ENCODE measurements at places on chromosomes 4 and X. TPM values are rescaled to one million over a fixed set of nuclear protein-coding genes. Genes with fewer than 3 reads are reported as not detected.

DNA sequence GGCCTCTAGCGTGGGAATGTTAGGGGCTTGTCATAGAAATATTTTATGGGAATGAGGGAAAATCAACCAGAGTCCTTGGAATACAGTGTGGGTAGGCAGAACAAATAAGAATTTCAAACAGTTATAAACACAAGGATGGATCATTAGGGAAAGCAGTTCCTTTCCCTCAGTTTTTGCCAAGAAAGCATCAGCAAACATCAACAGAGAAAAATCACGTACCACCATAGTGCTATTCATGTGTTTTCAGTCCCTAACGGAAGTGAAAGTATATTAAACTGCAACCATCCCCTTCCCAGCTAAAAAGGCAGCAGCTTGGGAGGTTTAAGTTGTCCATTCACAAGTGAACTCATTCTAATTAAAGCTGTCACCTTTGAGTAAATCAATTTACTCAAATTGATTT lies 334.4 kb upstream of the PCDH18 start:
- no peaks in the 10 kb centered on the region for H3K27me3 ChIP-seq
- no peak overlapping the region for H3K27ac ChIP-seq
- no peaks in the 10 kb centered on the region for H3K36me3 ChIP-seq
- no peak overlapping the region for H3K4me3 ChIP-seq

Gene MTNR1A
- total RNA-seq: not detected

Gene TMEM156
- total RNA-seq: 17.6 TPM

- H3K4me3 ChIP-seq: no peak overlapping the region
- no peak for DNase-seq
- H3K36me3 ChIP-seq: no peaks in the 10 kb centered on the region
- H3K27me3 ChIP-seq: no peaks in the 10 kb centered on the region
Measured at GRCh38 chr4:8704632-8705031, 112.1 kb downstream of the CPZ start.

GRCh38 chrX:118249146-118249545 lies 96.8 kb upstream of the WDR44 start:
- H3K27me3 ChIP-seq: no peaks in the 10 kb centered on the region
- H3K36me3 ChIP-seq: no peaks in the 10 kb centered on the region
- H3K4me3 ChIP-seq: no peak overlapping the region
- no peak overlapping the region for H3K27ac ChIP-seq

GRCh38 chr4:146302822-146303221 lies 88.5 kb downstream of the REELD1 start:
- no peak overlapping the region for H3K27ac ChIP-seq
- no peak for DNase-seq
- peaks cover 4% of the 10 kb centered on the region for H3K36me3 ChIP-seq
- H3K4me1 ChIP-seq: no peaks in the 10 kb centered on the region
- H3K27me3 ChIP-seq: no peaks in the 10 kb centered on the region

Gene ACE2
- not detected for total RNA-seq

Gene HMX1
- total RNA-seq: not detected

Gene TLR1
- 0.67 TPM for total RNA-seq

DNA sequence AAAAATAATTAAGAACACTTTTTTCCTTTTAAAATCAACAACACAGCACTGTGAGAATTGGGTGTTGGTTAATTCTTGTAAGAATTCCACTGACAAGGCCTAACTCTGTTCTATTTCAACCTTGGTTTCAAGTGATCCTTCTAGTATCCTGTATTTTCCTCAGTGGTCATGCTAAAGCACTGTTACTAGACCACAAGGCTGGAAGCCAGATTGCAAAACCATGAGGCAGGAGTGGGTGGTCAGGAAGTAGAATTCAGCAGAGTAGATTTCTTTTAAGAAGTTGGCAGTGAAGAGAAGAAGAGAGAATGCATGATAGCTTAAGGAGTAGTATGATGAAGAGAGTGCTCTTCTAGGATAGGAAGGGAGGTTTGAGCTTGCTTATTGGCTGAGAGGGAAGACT lies 71.6 kb upstream of the LEF1 start:
- DNase-seq: no peak
- no peak overlapping the region for H3K4me3 ChIP-seq
- no peak overlapping the region for H3K27ac ChIP-seq
- peaks cover 3% of the 10 kb centered on the region for H3K27me3 ChIP-seq
- H3K4me1 ChIP-seq: peaks cover 4% of the 10 kb centered on the region

DNA sequence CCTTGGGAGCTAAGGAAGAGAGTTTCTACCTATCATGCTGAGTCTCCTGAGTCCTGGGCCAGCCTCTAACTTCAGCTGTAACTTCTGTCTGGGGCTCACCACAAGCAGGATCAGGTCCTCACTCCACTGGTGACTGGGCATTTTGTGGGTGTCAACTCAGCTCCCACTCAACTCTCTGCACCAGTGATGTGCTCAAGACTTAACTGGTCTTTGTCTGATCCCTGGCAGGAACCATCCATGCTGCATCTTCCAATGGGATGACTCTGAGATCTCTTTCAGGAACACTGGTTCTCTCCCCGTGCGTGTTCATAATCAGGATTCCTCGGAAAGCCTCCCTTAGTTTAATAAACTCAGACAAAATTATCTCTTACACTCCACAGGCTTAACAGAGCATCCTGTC lies 82.3 kb downstream of the COMMD8 start:
- H3K4me3 ChIP-seq: no peak overlapping the region
- no peaks in the 10 kb centered on the region for H3K27me3 ChIP-seq
- H3K36me3 ChIP-seq: no peaks in the 10 kb centered on the region
- no peak overlapping the region for H3K27ac ChIP-seq
- no peak for DNase-seq
- no peaks in the 10 kb centered on the region for H3K4me1 ChIP-seq

DNA sequence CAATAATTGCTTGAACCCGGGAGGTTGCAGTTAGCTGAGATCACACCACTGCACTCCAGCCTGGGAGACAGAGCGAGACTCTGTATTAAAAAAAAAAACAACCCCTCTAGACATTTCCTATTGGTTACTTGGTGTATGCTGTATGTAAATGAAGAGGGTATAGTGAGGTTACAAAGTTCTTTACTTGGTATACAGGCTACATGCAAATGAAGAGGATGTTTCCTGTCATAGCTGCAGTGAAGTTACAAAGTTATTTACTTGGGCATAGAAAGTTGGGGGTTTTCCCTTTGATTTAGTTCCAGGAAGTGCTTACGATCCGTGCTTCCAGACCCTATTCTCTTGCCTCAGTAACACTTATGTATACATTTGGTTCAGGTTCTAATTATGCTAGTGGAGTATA lies 38.4 kb upstream of the CLNK start:
- H3K27me3 ChIP-seq: no peaks in the 10 kb centered on the region
- H3K36me3 ChIP-seq: peaks cover 32% of the 10 kb centered on the region
- peak overlapping the region; percentile 58 for H3K4me3 ChIP-seq
- no peak for DNase-seq

Data from activated T-helper 2 cell treated with anti-CD3 and anti-CD28 coated beads, Interferon-gamma antibody, Interleukin-2, Interleukin-4, amounts not matched to agents 10 μg/mL and 5 μg/mL and 100 μg/mL, durations not matched to agents 14 hours and 24 hours and 36 hours (primary cell).